BJ (cell line): ENCODE measurements at places on chromosomes 3 and 15.

DNA sequence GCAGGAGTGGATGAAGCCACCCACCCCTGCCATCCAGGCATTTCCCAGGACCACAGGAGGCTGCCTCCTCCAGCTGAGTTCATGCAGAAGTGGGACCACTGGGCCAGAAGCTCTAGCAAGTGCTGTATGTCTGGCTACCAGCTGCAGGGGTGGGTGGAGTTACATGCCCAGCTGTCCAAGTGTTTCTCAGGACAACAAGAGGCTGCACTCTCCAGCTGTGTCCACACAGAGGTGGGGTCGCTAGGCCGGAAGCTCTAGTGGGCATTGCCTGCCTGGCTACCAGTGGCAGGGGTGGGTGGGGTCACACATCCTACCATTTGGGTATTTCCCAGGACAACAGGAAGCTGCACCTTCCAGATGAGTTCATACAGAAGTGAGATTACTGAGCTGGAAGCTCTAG, 234.0 kb upstream of the PPP2R3A start:
- no peak for DNase-seq

- no peak for DNase-seq
Measured at GRCh38 chr15:25770031-25770430, 93.1 kb downstream of the ATP10A start.

DNA sequence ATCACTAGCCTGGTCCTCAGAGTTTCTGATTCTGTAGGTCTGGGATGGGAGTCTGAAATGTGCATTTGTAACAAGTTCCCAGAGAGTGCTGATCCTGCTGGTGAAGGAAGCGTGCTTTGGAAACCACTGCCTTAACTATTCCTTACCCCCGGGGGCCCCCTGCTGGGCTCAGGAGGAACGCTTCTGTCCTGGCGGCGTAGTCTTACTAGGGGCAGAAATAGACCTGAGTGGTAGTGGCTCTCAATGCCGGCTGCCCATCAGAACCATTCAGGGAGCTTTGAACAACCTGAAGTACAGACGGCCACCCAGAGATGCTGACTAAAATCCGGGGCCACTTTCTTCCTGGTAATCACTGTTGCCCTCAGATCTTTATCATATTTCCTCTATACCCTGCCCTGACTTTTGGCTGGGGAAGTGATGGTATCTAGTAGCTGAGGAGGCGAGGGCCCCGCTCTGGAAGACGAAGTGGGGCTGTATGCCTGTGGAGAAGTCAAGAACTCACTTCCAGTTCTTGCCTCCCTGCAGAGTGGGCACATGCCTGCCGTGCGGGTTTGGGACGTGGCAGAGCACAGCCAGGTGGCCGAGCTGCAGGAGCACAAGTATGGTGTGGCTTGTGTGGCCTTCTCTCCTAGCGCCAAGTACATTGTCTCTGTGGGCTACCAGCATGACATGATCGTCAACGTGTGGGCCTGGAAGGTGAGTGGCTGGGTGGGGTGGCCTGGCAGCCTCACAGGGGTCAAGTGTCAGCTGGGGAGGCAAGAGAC, 16.3 kb upstream of the JMJD7 start:
- DNase-seq: no peak

DNA sequence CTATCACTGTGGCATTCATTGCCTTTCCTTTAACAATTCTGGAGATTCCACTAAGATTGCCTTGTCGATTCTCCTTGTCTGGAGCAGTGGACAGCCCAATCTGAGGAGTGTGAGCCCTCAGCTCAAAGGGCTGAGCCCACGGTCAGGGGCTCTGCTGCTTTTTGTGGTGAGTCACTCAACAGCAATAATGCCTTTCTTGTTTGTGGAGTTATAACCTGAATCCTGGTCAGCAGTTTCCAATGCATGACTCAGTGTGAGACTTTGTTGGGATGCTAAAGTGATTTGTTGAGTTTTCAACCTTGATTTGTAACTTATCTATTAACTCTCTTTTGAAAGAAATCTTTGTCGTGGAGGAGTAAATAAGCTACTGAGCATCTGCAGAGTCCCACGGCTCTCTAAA, 183.5 kb downstream of the TJP1 start:
- no peak for DNase-seq

DNA sequence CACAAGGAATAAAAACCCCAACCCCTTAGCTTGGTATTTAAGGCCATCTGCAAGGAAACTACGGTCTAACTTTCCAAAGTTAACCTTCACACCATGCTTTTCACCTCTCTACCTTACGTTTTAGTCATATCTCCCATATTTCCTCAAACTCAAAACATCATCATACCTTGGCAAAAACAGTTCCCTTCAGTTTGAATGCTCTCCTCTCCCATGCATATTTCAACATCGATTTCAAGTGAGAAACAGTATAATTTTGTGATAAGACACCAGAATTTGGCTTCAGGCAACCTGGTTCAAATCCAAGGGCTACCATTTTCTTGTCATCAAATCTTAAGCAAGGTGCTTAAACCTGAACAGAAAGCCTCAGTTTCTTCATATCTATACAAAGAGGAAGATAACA, 108.2 kb downstream of the THRB start:
- no peak for DNase-seq

DNA sequence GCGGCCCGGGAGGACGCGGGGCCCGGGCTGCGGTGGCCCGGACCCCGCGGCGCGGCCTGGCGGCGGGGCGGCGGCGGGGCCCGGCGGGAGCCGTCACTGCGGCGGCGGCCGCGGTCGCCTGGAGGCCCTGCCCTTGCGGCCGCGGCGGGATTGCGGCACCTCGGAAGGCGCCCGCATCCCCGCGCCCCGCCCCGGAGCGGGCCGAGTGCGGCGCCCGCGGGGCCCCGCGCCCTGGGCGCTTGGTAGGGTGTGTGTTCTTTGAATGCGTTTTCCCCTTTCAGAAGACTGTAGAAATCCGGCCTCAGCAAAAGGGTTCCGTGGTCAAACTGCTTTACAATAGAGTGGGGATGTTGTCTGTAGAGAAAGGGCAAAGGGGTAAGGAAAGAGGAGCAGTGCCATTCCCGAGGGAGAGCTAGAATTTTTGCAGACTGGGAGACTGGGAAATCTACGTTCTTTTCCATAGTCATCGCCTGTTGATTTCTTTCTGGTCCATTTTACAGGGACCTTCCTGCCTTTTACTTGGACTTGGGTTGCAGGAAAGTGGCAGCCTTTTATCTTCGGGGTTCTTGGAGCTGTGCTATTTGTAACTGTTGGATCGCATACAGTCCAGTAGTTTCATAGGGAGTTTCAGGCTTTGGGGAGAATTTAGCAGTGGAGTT, 630 bp downstream of the SNRK start:
- no peak for DNase-seq

- DNase-seq: no peak
Measured at GRCh38 chr3:62496503-62496902, 123.2 kb upstream of the FEZF2 start.
